GM12864 (cell line): ENCODE measurements at places on chromosomes 1 and 21.
A peak's percentile ranks its signal among the peaks of the same experiment; 100 is the strongest.

- DNase-seq = peak; percentile 16
Observed at GRCh38 chr1:204377800-204378668, 18.3 kb upstream of the PLEKHA6 start.

GRCh38 chr1:38891753-38892152, 10.4 kb upstream of the GJA9 start:
- DNase-seq = no peak

DNA sequence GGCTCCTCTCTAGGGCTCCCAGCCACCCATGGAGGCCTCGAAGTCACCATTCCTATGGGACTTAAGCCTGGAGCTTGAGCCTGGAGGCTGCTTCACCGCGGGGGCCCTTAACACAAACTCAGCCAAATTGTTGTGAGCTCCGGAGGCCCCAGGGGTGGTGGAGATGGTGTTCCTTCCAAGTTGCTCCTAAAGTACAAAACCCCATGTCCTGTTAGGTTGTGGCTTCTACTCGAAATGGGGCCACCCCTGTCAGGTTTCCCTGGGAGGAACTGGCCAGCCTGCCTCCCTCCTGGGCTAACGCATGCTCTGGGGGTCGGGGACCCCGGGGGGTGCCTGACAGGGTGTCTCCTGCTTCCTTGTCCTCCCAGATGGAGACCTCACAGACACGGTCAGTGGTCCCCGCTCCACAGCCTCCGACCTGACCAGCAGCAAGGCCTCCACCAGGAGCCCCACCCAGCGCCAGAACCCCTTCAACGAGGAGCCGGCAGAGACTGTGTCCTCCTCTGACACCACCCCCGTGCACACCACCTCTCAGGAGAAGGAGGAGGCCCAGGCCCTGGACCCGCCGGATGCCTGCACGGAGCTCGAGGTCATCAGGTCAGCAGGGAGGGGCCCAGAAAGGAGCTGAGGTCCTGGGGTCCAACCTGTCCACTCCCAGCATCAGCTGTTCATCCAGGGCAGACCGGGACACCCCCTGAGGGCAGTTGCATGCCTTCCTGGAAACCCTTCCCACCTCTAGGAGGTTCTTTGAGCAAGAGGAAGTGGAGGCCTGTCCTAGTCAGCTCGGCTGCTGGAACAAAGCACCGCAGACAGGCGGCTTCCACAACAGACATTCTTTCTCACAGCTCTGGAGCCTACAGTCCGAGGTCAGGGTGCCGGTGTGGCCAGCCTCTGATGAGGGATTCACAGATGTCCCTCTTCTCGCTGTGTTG, 10.8 kb upstream of the SLC25A34 start:
- no peak for DNase-seq

GRCh38 chr21:39796466-39796865, 51.5 kb downstream of the IGSF5 start:
- DNase-seq = no peak

- DNase-seq = no peak
Observed at GRCh38 chr1:164586591-164586990, 27.6 kb downstream of the PBX1 start.

DNA sequence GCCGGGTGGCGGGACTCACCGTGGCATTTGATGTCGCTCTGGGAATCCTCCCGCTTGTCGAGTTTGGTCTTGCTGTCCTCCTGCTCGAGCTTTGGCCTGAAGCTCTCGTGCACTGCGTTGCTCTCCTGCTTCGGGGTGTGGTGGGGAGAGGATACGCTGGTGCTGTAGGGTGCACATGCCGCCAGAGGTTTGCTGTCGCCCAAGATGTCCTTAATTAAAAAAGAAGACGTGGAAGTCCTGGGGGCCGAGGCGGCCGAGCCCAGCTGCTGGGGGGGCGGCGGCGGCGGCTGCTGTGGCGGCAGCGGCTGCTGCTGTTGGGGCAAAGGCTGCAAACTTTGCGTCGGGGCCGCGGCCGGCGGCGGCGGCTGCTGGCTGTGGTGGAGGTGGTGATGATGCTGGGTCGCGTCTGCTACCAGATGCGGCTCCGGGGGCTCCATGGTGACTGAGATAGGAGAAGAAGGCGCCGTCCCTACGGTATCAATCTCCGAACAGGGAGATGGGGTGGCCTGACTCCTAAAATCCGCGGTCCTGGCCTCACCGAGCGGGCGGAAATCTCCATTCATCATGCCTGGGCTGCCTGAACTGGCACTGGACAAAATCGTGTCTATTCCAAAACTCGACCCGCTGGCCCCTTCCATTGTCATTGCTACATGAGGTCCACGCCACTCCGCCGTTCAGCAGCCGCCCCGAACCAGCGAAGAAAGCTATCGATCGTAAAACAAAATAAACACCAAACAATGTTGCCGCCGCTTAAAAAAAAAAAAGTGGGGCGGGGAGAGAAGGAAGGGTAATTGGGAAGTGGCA, at the start of gene BARHL2:
TSS of gene BARHL2 (minus strand) at position 751 of the 804 bp plus-strand sequence. CDS start at position 644, 107 bp downstream.
- no peak for DNase-seq

- no peak for DNase-seq
Observed at GRCh38 chr21:40668555-40669275, 178.2 kb downstream of the DSCAM start.

- no peak for DNase-seq
Observed at GRCh38 chr1:63906047-63906704, 132.4 kb downstream of the ROR1 start.

DNA sequence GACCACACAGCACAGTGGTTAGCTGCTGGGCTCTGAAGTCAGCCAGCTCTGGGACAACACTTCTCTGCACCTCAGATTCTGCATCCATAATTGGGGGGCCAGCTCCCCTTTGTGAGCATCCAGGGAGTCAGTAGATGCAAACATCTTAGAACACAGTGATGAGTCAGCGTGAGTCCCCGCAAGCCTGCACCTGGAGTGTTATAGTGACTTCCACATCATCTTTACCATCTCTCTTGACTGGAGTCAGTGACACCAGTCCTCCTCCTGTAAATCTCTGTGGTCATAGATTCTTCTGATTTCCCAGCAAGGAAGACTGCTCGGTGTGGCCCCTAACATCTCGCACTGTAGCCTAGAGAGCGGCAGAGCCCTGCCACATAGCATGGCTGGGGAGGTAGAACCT, 13.9 kb upstream of the EDN2 start:
- DNase-seq = no peak

DNA sequence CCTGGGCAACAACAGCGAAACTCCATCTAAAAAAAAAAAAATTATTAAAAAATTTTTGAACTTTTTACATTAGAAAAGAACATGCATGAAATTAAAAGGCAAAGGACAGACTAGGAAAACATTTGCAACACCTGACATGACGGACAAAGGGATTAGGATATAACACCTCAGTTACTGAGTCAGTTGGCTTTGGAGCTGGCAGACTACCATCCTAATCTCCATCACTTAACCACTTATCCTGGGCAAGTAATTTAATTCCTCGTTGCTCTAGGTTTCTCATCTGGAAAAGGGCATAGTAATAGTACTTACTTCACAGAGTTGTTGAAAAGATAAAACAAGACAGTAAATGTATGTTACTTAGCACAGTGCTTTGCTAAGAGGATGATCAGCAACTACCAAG, 11.9 kb downstream of the HECTD3 start:
- no peak for DNase-seq

GRCh38 chr1:53686091-53686964, 52.6 kb downstream of the GLIS1 start:
- DNase-seq = no peak

DNA sequence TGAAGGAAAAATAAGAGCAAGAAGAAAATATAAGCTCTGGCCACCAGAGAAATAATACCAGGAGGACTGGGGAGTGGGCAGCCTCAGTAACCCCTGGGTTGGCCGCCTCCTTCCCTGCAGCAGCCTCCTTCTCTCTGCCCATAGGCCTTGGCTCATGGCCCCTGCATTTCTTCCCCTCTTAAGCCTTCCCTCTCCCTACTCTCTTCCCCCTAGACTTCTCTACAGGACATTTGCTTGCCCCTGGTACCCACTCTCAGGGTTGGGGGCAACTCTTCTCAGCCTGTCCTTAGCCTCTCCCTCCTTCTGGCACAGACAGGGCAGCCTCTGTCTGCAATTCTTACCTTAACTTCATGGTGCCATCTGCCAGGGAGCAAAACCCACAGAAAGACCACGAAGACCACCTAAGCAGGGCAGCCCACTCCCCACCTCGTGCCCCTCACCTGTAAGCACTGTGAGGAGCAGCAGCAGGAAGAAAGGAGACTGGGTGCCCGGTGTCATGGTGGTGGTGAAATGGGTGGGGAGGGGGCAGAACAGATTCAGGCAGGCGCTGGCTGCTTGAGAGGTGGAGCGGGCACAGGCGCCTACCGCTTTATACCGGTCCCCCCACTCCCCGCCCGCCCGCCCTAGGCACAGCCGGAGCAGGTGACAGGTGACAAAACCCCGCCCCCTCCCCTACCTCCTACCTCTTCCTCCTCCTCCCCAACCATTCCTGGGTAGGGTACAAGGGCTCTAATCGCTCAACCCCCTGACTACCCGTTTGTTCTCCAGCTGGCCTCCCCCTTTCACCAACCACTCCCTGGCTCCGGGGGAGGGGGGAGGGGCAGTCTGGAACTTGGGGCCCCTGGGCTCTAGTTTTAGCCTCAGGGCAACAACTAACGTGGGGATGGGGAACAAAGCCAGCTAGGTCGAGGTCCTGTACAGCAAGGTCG, 15.1 kb downstream of the THBS3 start:
- no peak for DNase-seq

DNA sequence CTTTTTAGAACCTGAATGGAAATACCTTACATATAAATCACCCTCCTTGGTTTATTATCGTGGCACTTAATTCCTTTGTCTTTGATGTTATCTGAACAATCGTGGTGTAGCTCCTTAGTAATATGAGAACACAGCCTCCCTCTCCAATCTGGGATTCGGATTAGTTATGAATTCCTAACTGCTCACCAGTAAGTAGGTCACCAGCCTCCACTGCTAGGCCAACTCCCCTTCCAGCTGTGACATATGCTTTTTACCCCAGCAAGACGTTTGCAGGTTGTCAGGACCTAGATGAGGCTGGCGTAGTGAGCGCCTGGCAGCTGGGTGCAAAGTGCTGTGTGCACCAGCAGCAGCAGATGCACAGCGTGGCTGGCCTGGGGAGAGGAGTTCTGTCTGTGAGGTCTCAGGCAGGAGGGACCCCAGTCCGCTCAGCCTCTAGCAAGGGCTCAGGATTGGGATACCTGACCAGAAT, 38.2 kb downstream of the NTPCR start:
- DNase-seq = no peak

- no peak for DNase-seq
Observed at GRCh38 chr21:15071009-15071408, 6.2 kb upstream of the NRIP1 start.

DNA sequence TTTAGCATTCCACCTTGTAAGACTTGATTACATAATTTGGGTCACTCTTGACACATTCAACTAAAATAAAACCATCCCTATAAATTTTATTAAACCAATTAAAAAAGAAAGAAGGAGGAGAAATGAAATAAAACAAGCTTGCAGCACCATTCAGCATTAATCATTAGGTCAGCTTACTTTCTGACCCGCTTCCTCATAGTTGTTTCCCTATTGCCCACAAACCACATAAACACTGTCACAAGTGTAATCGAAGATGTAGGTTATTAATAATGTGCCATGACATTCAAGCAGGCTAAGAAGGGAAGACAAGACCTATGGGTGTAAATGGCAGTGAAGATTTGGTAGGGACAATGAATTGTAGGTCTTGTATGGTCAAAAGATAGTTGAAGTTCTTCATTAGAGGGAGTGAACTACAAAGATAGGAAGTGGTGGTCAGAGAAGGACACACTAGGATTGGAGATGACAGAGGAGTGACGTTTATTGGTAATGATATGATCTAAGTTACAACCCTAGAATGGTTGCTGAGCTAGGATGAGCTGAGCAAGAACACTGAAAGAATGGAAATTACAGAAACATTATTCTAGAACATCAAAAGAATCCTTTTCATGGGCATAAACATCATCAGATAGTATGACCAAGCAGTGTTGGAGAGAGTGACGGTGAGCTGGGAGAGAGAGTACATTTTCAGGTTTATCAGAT, 231.5 kb downstream of the KCNT2 start:
- DNase-seq = no peak

- no peak for DNase-seq
Observed at GRCh38 chr1:36831186-36831810, 203.0 kb downstream of the GRIK3 start.

DNA sequence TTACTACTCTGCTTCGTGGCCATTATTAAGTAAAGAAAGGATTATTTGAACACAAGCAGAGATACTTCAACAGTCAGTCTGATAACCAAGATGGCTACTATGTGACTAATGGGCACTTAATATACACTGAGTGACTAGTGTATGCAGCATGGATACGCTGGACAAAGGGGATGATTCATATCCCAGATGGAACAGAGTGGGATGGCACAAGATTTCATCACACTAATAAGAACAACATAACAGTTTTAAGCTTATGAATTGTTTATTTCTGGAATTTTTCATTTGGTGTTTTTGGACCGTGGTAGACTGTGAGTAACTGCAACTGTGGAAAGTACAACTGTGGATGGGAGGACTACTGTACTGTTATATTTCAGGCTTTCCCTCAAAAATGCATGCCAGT, 9.4 kb downstream of the ZCCHC17 start:
- DNase-seq = no peak

- no peak for DNase-seq
Observed at GRCh38 chr1:240946926-240947325, 335.0 kb upstream of the GREM2 start.

GRCh38 chr1:234528074-234528865, 49.3 kb upstream of the TARBP1 start:
- DNase-seq = no peak

- DNase-seq = no peak
Observed at GRCh38 chr1:200302192-200302920, 107.5 kb downstream of the ZNF281 start.

- DNase-seq = no peak
Observed at GRCh38 chr21:35204850-35205541, 155.9 kb upstream of the RUNX1 start.

- no peak for DNase-seq
Observed at GRCh38 chr1:37794372-37795339, 1.0 kb downstream of the MANEAL start.
